ENCODE measurements at places on chromosomes 12 and 14. TPM values are rescaled to one million over a fixed set of nuclear protein-coding genes. Genes with fewer than 3 reads are reported as not detected.

RILPL2 gene
- 3.9 TPM for total RNA-seq

SLC10A1 gene
- total RNA-seq, result not detected

ZDHHC22 gene
- not detected for total RNA-seq

CMA1 gene
- not detected for total RNA-seq
